Stimulated activated effector memory CD8-positive, alpha-beta T cell treated with anti-CD3 and anti-CD28 coated beads, Interleukin-12 subunit alpha, Interleukin-12 subunit beta, amount 100 ng/mL, for 72 hours (primary cell): ENCODE measurements at places on chromosomes 13 and 19.

DNA sequence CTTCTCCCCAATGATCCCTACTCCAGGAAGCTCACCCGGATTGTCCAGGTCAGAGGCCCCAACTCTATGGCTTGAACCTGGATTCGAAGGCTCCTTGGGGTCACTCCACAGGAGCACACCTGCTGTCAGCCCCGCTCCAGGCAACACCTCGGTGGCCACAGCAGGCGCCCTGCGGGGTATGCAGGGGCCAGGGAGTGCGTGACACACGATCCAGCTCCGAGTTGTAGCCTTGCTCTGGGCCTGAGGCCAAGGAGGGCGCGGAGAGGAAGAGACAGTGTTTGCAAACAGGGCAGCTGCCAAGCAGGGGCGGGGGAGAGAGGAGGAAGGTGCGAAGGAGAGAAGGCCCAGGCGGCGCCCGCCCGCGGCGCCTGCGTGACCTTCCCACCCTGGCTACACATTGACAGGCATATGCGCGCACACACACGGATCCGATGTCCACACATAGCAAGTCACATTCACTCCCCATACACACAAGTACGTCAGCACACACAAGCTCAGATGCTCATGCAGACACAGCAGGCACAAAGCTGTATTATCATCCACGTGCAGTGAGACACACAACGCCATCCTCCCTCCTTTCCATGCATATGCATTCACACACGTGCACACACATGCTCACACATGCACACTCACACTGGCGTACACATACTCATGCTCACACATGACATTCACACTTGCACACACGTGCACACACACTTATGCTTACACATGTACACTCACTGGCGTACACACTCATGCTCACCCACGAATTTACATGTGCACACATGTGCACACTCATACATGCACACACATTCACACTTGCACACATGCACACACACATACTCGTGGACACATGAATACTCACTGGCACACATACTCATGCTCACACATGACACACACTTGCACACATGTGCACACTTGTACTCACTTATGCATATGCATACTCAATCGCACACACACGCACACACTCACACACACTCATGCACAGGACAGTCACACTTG is 10.4 kb downstream of the SBK2 start:
- no peak for DNase-seq

DNA sequence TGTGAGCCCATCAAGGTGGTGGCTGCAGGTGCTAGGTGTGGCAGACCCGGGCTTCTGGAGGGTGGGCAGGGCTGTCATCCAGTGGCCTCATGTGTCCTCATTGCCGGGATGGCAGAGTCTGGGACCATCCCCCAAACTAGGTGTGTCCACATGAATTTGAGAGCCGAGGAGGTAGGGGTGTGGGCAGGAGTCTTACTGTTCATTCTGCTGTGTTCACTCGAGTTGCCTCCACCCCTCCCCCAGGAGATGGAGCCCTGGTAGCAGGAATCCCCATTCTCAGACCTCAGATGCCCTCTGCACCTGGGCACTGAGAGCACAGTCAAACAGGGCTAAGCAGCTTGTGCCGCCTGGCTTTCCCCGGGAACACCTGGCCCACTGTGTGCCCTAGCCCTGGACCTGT is 22.4 kb downstream of the NAXD start:
- DNase-seq: no peak

DNA sequence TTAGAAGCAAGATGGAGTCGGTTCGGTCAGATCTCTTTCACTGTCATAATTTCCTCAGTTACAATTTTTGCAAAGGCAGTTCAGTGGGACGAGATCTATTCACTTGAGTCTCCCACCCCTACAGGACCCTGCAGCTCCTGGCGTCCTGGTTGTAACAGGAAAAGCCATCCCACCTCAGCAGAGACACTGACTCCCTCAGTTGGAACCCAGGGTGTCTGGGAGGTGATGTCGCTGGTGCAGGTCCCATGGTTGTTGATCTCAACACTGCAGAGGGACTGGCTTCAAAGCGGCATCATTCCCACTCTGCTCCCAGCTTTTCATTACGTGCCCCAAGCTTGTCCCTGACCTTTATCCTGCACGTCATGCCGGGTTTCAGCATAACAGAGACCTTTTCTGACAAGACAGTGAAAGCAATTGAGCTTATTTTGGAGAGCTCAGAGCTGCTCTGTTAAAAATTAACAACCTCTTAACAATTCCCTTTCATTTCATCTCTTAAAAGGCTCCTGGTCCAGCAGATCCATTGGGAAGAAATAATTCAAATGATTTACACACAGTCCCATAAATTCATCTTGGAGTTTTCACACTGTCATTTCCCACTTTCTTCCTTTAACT is 17.6 kb upstream of the COG3 start:
- no peak for DNase-seq

- DNase-seq: no peak
These were observed 19.7 kb upstream of the ZBTB7A start for GRCh38 chr19:4086411-4086867.

DNA sequence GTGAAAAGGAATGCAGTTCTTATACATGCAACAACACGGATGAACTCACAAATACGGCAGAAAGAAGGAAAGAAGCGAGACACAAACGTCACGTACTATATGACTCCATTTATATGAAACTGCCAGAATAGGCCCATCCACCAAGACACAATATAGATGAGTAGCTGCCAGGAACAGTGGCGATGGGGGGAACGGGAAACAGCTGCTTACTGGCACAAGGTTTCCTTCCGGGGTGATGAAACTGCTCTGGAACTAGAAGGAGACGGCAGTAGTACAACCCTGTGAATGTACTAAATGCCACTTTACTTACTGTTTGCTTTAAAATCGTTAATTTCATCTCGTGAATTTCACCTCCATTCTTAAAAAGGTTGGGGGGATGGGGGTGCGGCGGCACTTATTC is 28.9 kb downstream of the MLLT1 start:
- no peak for DNase-seq

DNA sequence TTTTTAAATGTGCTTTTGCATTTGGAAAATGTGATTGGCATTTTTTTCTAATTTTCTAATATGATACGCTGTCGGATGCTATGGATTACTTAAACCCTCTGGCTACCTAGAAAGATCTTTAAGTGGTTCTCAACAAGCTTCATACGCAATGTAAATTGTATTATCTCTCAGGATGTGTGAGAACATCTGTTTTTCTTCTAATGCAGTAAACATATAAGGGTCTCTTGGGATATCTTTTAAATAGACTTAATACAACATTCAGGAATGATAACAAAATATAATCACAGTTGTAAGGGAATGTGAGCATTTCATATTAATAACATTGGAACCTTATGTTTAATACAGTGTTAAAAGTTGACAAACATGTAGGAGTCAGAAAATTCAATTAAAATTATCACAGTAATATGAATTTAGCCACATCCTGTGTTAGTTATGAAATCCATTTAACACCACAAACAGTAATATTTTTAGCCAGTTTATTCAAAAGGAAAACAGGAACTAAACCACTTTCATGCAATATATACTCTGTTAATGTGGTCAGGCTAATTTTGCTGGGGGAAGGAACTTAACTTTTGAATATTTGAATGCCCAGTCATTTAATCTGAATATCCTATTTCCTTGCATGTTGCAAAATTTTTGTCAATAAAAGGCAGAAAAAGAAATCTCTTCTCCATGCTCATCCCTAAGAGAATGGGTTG is 15.0 kb upstream of the ALOX5AP start:
- no peak for DNase-seq

DNA sequence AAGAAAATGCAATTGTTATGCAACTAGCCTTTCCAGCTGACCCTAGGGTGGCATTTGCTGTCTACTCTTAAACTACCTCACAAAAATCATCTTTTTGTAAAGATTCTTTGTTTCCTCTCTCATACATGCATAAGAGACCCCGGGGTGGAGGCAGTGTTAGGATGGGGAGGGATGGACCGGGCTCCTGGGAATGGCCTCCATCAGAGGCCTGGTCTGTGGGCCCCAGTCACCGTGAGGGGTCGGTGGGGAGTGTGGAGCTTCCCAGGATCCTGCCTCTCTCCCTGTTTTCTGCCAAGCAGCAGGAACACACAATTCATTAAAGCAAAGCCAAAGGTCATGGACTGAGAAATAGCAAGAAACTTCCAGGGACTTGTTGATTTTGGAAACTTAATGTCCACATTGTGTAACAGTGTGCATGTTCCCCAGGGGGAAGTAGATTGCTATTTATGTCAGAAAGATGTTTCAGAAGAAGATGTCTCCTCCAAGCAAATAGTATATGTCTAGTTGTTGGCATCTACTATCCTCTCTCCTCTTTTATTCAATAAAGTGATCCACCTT is 241.4 kb downstream of the ENOX1 start:
- DNase-seq: no peak

DNA sequence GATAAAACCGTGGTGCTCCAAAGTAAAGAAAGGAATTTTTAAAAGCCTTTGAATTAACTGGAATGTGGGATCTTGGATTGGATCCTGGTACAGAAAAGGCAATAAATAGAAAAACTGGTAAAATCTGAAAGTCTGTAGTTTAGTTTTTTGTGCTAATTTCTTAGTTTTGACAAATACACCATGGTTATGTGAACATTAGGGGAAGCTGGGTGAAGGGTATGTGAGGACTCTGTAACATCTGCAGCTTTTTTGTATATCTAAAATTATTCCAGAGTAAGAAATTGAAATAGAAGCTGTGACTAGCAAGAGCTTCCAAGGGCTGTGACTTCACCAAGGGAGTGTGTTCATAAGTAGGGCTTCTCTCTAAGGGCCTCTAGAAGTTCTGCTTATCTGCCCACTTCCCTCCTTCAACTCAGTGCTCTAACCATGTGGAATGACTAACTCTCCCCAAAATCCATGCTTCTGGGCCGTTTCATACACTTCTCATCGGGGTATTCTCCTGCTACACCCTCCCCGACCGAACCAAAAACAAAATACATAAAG is 26.5 kb downstream of the ARHGAP35 start:
- DNase-seq: no peak

DNA sequence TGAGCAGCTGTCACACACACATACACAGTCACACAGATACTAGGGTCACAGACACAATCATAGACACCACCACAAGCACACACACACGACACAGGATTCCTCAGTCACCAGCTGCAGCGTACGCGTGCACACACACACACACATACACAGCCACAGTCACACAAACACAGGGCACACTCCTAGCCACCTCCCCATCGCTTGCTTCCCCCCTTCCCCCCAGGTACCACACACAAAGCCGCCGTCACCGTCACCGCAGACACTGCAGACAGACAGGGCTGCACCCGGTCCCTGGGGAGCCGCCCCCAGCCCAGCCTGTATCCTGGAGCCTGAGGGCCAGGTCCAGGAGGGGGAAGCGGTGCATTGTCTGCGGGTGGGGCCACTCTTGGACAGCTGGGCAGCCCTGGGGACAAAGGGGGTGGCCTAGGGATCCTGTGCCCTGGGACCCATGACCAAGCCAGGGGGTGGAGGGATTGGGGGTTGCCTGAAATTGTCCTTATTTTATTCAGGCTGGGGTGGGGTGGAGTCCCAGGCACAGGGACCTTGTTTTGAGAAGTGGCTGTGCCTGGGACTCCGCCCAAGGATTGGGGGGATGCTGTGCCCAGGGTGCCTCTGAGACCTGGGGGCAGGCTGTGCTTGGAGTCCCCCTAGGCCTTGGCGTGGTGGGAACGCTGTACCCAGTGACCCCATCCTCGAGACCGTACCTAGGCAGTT is 957 bp downstream of the NUMBL start:
- no peak for DNase-seq

GRCh38 chr13:21897161-21897560 is 226.3 kb downstream of the FGF9 start:
- no peak for DNase-seq

DNA sequence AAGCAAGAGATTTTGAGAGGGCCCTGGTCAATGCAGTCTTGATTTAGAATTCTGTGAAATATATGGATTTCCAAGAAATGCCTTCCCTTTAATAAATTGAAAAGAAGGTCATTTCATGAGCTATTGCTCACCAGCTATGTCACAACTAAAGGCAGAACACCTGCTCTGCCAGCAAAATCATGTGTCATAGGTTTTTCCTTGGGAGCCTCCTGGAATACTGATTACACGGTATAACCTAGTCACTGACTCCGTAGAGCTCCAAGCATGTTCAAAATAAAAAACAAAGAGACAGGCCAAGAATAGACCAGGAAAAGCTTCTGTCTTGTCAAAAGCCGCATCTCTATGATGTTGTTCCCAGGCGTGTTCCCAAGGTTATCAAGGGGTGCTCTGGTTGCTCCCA is 45.5 kb downstream of the HSPH1 start:
- DNase-seq: no peak

DNA sequence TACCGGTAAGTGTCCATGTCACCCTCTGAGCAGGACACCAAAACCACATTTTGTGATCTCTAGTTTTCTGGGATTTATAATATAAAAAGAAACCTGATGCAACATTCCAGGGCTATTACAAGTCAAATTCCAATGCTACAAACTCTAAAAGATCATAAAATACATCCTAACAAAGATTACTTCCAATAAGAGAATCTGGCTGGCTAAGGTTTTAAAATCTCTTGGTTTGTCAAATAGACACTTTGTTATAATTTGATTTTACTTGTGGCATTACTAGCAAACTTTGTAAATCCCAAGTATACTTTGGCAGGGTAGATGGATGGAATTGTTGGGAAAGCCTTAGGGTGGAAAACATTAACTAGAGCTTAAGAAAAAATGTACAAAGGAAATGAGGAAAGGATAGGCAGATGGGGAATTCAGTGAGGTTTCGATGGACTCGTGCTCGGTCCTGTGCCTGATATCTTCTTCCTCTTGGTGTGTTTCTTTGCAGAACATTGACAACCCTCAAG is 74.0 kb upstream of the POMP start:
- no peak for DNase-seq

DNA sequence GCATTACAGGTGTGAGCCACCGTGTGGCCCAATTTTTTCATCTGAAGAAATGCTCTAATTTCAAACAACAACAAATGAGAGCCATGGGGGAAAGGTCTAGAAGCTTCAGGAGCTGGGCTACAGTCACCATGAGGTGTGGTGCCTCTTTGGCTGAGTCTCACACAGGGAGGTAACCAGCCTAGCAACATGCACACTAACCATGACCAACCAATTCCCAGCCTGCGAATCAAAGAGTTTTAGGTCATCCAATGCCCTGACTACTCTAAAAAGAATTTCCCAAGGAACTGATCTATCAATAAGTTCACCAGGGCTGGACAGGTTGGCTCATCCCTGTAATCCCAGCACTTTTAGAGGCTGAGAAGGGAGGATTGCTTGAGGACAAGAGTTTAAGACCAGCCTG is 29.9 kb downstream of the PBX4 start:
- no peak for DNase-seq

DNA sequence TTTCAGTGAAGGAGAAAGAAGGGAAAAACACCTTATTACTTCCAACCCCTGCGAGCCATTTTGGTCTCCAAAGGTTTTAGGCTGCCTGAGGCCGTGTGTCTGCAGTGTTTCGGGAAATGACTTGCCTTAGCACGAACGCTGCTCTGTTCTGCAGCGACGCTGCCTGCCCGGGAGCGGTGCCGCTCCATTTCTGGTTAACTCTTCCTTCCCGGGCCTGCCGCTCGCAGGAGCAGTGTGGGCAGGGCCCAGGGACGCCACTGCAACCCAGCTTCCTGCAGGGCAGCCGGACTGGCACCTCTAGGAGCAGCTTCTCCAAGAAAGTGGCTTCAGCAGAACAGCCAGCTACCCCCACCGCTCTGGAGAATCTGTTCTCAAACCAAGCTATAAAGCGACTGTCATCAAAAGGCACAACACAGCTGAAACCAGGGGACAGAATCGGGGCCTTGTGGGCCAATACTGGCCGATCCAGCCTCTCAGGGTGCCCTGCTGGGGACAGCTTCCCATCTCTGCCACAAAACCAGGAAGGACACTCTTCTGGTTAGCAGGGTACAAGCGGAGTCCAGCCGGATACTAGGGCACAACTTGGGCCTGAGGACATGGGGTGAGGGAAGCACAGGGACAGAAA is 72.2 kb downstream of the KCTD15 start:
- no peak for DNase-seq
